ENCODE measurements at places on chromosomes 6 and 20.

DNA sequence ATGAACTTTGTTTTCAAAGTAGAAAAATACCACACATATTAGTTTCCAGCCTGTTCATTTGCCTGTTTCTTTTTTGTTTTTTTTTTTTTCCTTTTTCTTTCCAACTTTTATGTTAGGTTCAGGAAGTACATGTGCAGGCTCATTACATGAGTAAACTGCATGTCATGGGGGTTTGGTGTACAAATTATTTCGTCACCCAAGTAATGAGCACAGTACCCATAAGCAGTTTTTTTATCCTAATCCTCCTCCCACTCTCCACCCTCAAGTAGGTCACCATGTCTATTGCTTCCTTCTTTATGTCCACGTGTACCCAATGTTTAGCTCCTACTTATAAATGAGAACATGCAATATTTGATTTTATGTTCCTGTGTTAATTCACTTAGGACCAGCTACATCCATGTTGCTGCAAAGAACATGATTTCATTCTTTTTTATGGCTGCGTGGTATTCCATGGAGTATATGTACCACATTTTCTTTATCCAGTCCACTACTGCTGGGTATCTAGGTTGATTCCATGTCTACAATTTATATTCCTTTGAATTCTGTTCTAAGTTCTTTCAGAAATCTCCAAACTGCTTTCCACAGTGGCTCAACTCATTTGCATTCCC, 31.8 kb downstream of the SNX14 start:
- H3K4me3 ChIP-seq, result no peak overlapping the region
- no peaks in the 10 kb centered on the region for H3K27me3 ChIP-seq
- no peak overlapping the region for H3K27ac ChIP-seq
- H3K36me3 ChIP-seq, result no peaks in the 10 kb centered on the region

DNA sequence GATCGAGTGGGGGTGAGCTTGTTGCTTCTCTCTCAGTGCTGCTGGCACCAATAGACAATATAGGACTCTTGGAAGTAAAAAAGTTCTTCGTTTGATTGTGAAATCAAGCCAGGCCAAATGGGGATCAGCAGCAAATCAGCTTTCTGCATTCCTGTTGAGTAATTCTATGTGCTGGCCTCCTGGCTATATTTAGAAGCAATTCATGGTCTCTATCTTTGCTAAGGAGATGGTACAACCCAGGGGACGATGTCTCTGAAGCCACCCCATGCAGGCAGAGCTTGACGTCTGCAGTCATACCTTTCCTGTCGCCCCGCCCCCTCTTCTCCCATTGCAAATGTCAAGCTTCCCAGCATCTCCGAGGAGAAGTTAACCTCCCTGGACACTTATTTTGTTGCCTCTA, 199.1 kb downstream of the SCP2D1 start:
- H3K27ac ChIP-seq, result no peak overlapping the region
- H3K27me3 ChIP-seq, result no peaks in the 10 kb centered on the region
- H3K4me3 ChIP-seq, result no peak overlapping the region
- no peaks in the 10 kb centered on the region for H3K4me1 ChIP-seq

GRCh38 chr6:73182021-73182607, 43.2 kb downstream of the KHDC1L start:
- no peak for DNase-seq
- H3K36me3 ChIP-seq, result no peaks in the 10 kb centered on the region
- H3K4me1 ChIP-seq, result peaks cover 7% of the 10 kb centered on the region

GRCh38 chr6:36688739-36689075, 8.9 kb upstream of the RAB44 start:
- no peaks in the 10 kb centered on the region for H3K27me3 ChIP-seq
- H3K27ac ChIP-seq, result no peak overlapping the region
- peaks cover 7% of the 10 kb centered on the region for H3K4me1 ChIP-seq
- no peak overlapping the region for H3K4me3 ChIP-seq
- H3K36me3 ChIP-seq, result peaks cover 40% of the 10 kb centered on the region

DNA sequence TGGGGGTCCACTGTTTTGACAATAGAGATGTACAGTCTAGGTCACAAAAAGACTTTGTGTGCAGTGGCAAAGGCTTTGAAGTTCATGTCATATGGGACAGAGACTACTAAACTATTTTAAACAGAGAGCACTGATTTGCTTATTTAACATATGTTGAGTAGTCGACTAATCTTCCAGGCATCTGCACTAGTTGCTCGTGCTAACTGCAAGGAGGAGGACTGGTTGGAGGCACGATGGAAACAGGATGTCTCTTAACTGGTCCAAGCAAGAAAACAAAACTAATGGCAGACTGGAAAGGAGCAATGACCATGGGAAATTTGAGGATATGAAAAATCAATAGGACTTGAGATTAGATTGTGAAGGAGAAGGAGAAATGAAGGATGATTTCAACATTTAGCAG, 28.5 kb upstream of the ERVFRD-1 start:
- H3K27me3 ChIP-seq, result no peaks in the 10 kb centered on the region
- DNase-seq, result no peak
- H3K27ac ChIP-seq, result no peak overlapping the region
- H3K4me3 ChIP-seq, result no peak overlapping the region

GRCh38 chr20:59250293-59250692, 50.1 kb upstream of the EDN3 start:
- H3K27ac ChIP-seq, result no peak overlapping the region
- H3K4me1 ChIP-seq, result no peaks in the 10 kb centered on the region
- no peaks in the 10 kb centered on the region for H3K36me3 ChIP-seq
- no peaks in the 10 kb centered on the region for H3K27me3 ChIP-seq
- H3K4me3 ChIP-seq, result no peak overlapping the region

- H3K27me3 ChIP-seq, result no peaks in the 10 kb centered on the region
- no peak for DNase-seq
- H3K4me1 ChIP-seq, result no peaks in the 10 kb centered on the region
- no peak overlapping the region for H3K27ac ChIP-seq
- H3K4me3 ChIP-seq, result no peak overlapping the region
These were observed 57.3 kb upstream of the SMLR1 start for GRCh38 chr6:130769861-130770260.
